Left renal cortex interstitium (tissue), 4 donors: ENCODE measurements at places on chromosomes 5 and 9. TPM values are rescaled to one million over a fixed set of nuclear protein-coding genes. Genes with fewer than 3 reads are reported as not detected.

RELL2 gene
- 2.0 TPM for polyA plus RNA-seq

OR1J1 gene
- not detected for polyA plus RNA-seq

FER gene
- polyA plus RNA-seq: 17.0 TPM

GRCh38 chr5:130282049-130282448 lies 377.8 kb downstream of the CHSY3 start:
- DNase-seq: no peak

- DNase-seq: no peak
These were observed 200.1 kb downstream of the GAPVD1 start for GRCh38 chr9:125461636-125462190.

- DNase-seq: no peak
These were observed 110.0 kb upstream of the DMAC1 start for GRCh38 chr9:7909537-7909936.

DNA sequence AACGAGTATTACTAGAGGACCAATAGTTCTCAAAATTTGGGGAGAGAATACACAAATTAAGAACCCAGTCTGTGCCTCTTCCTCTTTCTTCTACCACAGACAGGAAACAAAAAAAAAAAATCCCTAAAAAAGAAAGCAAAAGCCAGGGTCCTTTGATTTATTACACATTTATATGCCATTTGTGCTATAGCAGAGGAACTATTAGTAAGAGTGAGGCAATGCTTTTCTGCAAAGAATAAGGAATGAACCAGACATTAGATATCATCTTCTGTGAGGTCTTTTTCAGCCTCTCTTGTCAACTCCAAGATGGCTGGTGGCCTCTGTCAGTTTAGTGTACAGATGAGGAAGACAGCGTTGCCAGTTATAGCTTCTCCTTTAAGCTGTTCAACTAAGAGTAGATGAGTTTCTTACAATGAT lies 127.6 kb downstream of the RFX3 start:
- DNase-seq: no peak

GRCh38 chr5:35345222-35345621 lies 114.9 kb upstream of the PRLR start:
- no peak for DNase-seq

DNA sequence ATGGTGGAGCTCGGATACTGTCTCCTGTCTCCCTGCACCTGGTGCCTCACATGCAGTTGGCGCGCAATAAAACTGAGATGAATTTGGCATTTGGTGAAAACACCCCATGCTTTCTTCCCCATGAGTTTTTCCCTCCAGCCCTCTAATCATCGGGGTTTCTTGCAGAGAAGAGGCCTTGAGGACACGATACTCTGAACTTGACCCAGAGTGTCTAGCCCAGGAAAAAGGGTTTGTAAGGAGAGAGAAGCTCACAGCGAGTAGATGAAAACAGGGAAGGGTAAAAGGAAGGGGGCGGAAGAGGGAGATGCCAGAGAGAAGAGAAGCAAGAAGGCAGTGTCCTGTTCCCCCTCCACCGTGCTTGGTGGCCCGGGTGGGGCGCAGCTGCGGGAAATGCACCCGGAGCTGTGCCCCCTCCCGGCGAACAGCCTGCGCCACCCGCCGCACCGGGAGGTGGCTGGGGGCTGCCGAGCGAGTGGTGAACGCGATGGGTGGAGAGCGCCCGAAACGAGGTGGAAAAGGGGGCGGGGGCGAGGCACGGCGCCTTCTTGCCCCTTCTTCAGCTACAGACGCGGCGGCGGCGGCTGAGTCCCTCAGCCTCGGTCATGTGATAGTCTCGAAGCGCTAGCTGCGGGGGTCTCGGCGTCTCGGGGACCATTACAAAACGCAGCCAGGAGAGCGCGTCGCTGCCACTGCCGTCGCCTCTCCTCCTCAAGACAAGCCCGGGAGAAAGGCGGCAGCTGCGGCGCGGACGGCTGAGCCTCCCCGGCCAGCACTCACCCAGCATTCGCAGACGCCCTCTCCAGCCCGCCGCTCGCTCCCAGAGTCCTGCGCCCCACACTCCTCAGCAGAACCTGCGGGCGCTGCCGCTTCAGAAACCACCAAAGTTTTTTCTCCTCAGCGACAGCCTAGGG lies 1.1 kb upstream of the FOXB2 start:
- DNase-seq: no peak

GRCh38 chr5:161138751-161139455 lies 286.9 kb upstream of the ATP10B start:
- DNase-seq: no peak

- no peak for DNase-seq
These were observed 5.8 kb downstream of the FAM219A start for GRCh38 chr9:34452568-34452967.

GRCh38 chr5:174106997-174107655 lies 61.6 kb downstream of the NSG2 start:
- DNase-seq: no peak

GRCh38 chr9:129270205-129270604 lies 92.1 kb upstream of the IER5L start:
- DNase-seq: no peak

- DNase-seq: no peak
These were observed 343.2 kb downstream of the DMAC1 start for GRCh38 chr9:7456377-7456776.

DNA sequence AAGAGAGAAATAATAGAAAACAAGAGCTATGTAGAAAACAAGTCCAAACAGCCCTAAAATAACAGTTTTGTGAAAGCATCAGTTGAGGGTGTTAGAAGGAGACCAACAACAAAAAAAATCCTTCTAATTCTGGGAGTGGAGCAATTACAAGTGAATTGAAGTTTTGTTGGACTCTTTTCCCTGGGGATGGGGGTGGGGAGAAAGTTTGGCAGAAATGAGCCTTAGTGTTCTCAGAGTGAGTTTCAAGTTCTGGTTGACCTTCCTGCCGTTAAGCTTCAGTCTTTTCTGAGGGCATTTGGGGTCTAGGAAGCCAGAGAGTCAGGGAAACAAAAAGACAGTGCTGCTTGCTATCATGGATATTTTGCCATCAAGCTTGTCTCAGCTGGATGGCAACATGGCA lies 106.3 kb upstream of the TRIM32 start:
- no peak for DNase-seq

GRCh38 chr5:55484531-55484930 lies 50.2 kb downstream of the PLPP1 start:
- no peak for DNase-seq

GRCh38 chr5:89156226-89156625 lies 273.2 kb upstream of the MEF2C start:
- DNase-seq: no peak

- no peak for DNase-seq
These were observed 30.0 kb upstream of the GRIA1 start for GRCh38 chr5:153460421-153460820.

DNA sequence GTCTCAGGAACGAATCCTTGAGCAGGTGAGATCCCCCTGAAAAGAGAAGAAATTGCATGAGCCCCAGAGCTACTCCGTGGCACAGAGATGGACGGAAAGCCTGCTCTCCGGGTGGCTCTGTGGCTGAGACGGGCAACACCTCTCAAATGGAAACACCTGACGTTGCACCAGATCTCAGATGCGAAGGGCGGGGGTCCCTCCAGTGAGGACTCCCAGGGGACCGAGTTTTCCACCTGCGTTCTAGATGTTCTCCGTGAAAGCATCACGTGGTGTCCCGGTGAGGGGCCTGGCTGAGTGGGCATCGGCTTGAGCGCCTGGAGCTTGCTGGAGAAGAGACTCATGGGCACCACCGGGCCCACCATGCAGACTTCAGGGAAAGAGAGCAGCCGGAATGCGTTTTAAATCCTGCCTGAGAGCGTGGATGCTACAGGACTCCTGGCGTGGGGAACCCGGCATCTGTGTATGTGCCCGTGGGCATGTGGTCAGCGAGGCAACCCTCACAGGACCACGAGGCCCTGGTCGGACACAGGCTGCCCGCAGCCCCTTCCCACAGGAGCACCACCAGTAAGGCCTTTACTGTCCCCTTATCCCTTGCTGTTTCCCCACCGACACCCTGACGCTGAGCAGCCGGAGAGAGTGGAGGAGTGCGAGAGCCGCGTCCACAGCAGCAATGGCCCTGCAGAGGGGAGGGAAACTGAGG lies 378.4 kb upstream of the IRX4 start:
- DNase-seq: no peak

GRCh38 chr9:109467936-109468335 lies 30.2 kb downstream of the PTPN3 start:
- no peak for DNase-seq

DNA sequence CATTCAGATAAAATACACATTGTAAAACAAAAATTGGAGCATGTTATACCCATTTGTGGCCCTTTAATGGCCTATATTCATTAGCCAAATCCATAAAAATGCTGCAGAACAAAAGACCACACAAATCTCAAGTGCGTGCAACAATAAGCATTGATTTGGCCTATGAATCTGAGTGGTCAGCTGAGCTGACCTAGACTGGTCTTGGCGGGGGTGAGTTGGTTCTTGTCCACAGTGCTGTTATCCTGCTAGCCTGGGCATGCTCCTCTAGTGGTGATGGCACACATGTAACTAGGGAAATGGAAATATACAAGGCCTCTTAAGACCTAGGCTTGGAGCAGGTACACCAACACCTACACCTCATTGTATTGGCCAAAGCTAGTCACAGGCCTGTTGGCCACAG lies 122.2 kb upstream of the TBCA start:
- no peak for DNase-seq

- no peak for DNase-seq
These were observed 204.9 kb upstream of the TARS1 start for GRCh38 chr5:33235824-33236223.

- no peak for DNase-seq
These were observed 74.0 kb downstream of the COL27A1 start for GRCh38 chr9:114229295-114229694.

- no peak for DNase-seq
These were observed 102.5 kb upstream of the SH3GL2 start for GRCh38 chr9:17476401-17476800.

- no peak for DNase-seq
These were observed 472.5 kb downstream of the IRX1 start for GRCh38 chr5:4068171-4068570.
